Retina (tissue), 1 donor: ENCODE measurements at places on chromosomes 12 and 14.

GRCh38 chr12:8905546-8905945 lies 8.8 kb upstream of the PHC1 start:
- no peak for DNase-seq

- no peak for DNase-seq
These were observed 81.4 kb downstream of the PAPOLA start for GRCh38 chr14:96583569-96584041.

DNA sequence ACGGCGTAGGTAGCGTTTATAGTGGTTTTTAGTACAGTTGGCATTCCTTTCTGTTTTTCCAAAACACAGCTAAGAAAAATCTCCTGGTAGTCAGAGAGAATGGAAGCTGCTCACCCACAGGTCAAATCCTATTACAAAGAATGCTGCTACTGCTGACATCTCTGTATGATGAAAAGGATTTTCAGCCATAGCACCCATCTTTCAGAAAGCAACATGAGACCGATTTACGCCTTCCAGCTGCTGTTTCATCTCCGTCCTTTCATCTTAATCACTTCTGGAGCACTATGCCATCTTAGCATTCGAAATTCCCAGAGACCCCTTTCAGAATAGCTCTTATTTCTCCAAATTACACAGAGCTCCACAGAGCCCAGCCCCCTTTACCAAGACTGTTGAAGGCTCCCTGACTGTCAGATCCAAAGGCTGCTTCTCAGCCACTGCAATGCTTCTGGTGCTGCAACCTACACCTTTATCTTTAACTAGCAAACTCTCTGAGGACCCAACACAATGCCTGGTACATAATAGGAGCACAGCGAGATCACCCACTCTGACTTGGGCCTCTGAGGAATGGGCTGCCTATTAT lies 211.8 kb downstream of the NEDD1 start:
- DNase-seq = peak; percentile 11

GRCh38 chr12:132003846-132004245 lies 54.1 kb downstream of the EP400 start:
- DNase-seq = no peak

GRCh38 chr14:34450958-34451357 lies 11.1 kb downstream of the SPTSSA start:
- DNase-seq = no peak

DNA sequence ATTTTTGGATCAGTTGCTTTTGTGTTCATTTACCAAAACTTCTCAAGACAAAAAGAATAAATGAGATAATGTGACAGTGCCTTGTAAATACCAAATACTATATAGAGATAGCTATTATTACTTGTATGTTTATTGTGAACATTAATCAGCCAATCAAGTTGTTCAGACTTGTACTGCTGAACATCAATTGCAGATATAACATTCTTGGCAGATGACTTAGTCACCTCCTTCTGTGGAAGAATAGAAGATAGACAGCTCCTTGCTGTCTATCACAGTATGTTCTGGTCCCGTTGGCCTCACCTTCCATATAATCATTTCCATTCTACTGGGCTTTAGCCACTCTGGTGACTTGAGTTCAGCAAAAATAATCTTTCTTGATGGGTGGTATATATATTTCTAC lies 30.1 kb downstream of the PSEN1 start:
- no peak for DNase-seq

DNA sequence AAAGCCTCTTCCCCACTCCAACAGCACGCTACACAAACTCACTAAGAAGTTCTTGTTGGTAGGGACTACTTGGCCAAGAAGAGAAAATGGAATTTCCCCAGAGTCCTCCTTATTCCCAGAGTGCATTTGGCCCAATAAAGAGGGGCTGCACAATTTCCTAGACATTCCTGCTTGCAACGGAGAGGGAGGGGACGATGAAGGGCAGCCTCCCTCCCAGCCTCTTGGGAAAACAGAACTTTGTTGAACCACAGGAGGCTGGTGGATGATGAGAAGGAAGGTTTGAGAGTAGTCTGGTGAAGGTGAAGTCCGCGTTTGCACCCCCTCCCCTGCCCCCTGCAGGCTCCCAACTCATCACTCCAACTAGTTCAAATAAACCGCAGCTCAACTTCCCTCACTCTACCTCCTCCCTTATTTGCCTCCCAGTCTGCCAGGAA lies 19.1 kb upstream of the TBX3 start:
- peak; percentile 24 for DNase-seq

DNA sequence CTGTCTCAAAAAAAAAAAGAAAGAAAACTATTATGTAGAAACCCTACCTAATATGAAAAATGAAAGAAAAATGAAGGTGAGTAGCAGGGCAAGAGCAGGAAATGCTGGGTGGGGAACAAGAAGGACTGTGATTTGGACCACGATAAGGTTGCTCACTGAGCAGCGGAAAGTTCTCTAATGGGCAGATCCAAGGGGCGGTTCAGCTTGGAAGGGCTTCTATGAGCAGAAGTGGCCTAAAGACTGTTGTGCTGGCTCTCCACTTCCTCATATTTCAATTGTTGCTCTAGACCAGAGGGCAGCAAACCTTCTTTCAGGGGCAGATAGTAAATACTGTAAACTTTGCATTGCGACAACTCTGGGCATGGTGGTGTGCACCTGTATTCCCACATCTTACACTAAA lies 16.3 kb upstream of the NFYB start:
- no peak for DNase-seq

DNA sequence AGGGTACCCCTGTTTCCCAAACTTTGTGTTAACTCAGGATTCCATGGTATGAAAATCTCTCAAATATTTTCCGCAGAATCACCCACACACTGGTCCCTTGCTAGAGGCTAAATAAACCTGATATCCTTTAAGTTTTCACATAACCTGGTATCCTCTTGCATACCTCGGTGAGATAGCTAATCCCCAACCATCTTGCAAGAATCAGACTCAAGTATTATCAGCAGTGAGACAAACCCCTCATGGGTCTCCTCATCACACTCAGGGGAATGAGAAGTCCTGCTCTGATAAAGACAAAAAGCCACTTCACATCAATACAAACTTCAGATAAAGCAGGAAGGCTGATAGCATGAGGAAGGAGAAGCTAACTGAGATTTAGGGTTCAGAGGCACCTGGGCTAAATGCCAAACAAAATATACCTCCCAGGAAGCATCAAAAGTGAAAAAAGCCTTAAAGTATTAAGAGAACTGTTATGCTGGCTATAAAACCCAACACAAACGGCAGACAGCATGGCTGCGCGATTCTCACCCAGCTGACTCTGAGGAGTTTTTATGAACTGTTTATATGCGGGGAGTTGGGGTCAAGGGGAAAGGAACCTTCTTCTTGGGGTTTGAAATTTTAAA lies 96.5 kb downstream of the FOXN3 start:
- DNase-seq = no peak
